ENCODE measurements at places on chromosomes 6 and 20.

DNA sequence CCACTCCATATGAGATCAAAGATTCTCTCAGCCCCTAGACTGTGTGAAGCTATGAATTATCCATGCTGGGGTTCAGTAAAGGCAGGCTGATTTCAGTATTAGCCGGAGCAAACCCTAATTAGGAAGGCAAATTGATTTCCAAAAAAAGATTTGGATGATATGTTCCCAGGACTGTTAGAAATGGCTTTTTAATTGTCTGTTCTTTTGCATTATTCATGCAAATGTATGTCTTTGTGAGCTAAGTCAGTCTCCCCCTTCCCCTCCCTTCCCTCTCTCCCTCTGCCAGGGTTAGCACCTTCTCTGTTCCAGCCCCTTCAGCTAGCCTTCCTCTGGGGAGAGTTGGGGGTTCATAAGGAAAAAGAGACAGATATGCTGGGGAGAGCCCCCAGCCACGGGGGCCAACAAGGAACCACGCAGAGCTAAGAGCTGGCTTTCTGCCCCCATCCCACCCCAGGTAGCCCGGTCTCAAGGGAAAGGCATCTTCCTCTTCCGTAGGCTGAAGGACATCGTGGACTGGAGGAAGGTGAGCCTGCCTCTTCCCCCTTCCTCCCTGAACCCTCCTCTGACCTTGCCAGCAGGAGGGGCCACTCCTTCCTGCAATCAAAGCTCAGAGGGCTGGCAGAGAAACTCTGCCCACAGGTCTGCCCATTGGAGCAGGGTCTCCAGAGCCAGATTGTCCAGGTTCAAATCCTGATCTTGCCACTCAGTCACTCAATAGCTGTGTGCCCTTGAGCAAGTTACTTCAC is 32.3 kb downstream of the PDRG1 start:
- DNase-seq, result no peak

- no peak for DNase-seq
Measured at GRCh38 chr6:166957805-166958076, 1.4 kb upstream of the RNASET2 start.

GRCh38 chr6:149449831-149450678 is 34.8 kb downstream of the ZC3H12D start:
- no peak for DNase-seq

- DNase-seq, result no peak
Measured at GRCh38 chr20:44109951-44110361, 77.0 kb downstream of the JPH2 start.
